ENCODE measurements at places on chromosomes 2 and 18.

- no peak for DNase-seq
Measured at GRCh38 chr18:389658-390357, 110.7 kb downstream of the COLEC12 start.

GRCh38 chr2:119158563-119159347 lies at the start of gene C1QL2:
Gene C1QL2 (minus strand): TSS chr2:119158751. CDS start chr2:119158269, 482 bp downstream.
- DNase-seq: peak; percentile 19

GRCh38 chr2:122652670-122653069 lies 897.2 kb downstream of the TSN start:
- DNase-seq: no peak

DNA sequence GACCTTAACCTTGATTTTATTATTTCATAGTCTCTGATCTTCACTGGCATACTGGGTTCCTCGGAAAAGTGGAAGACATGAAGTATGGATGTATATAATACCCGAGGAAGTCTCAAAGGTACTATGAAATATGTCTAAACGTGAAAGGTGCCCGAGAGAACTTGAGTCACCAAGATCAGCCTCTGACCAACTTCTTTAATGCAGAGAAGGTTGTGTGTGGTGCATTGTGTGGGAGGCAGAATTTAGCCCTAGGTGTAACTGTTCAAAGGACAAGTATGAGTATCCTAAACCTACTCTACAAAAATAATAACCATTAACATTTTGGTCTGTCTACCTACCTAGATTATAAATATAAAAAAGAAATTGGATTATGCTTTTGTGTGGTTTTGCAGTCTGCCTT lies 36.1 kb downstream of the OSBPL6 start:
- no peak for DNase-seq

DNA sequence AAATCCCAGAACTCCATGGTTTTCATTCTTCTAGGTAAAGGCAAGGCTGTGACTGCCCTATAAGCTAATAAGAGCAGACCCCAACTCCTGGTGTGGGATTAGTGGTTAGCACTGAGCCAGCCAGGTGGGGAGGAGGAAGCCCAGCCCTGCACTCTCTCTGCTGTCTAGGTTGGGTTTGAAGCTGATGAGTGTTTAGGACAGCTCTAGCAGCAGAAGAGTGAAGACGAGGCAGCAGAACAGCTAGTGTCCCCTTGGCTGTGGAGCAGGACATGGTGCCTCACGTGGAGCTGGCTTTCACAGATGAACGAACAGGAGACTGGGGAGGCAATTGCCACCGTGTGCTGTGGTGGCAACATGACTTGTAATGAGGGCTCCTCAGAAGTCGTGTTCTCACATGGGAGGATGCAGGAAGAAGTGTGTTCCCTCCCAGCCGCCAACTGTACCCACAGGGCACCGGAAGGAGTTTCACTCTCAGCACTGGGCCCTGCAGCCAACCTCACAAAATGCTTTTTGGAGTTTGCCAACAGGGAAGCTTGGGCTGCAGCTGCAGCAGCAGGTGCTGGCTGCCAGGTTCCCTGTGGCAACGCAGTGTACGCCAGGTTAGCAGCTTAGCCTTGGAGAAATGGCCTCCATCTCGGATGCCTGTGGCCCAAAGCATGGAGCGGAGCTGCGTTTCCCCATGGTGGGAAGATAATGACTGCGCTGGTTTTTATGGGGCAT lies 328.2 kb downstream of the SETBP1 start:
- DNase-seq: peak; percentile 8

DNA sequence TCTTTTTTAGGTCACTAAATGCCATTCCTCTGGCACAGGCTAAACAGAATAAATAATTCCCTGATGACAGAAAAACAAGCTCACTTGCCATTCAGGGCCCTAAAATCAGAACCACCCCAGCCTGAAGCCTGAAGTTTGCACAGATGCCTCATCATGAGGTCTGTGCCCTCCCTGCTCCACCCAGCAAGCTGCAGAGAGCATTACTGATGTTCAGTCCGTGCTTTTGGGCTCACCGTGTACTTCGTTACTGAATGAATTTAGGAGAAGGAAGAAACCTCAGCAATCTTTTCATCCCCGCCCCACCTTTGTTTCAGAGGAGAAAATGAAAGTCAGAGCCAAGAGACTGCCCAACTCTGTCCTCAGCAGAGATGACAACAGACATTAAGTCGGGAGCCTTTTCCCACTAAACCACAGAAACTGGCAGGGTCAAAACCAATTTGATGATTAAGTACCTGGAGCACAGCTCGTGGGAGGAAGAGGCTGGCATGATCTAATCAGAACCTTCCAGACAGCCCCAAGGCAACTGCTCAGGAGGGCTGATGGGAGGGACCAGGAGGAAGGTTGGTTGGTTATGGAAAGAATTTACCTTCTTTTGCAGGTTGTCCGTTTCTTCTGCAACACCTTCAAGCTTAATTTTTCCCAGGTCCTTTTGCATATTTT lies 122.7 kb downstream of the LAMA1 start:
- no peak for DNase-seq

- DNase-seq: no peak
Measured at GRCh38 chr18:39796393-39796792, 2158.6 kb upstream of the PIK3C3 start.

- DNase-seq: no peak
Measured at GRCh38 chr2:222864296-222864695, 3.5 kb downstream of the ACSL3 start.

GRCh38 chr2:132620115-132620514 lies 49.9 kb downstream of the LYPD1 start:
- DNase-seq: no peak

DNA sequence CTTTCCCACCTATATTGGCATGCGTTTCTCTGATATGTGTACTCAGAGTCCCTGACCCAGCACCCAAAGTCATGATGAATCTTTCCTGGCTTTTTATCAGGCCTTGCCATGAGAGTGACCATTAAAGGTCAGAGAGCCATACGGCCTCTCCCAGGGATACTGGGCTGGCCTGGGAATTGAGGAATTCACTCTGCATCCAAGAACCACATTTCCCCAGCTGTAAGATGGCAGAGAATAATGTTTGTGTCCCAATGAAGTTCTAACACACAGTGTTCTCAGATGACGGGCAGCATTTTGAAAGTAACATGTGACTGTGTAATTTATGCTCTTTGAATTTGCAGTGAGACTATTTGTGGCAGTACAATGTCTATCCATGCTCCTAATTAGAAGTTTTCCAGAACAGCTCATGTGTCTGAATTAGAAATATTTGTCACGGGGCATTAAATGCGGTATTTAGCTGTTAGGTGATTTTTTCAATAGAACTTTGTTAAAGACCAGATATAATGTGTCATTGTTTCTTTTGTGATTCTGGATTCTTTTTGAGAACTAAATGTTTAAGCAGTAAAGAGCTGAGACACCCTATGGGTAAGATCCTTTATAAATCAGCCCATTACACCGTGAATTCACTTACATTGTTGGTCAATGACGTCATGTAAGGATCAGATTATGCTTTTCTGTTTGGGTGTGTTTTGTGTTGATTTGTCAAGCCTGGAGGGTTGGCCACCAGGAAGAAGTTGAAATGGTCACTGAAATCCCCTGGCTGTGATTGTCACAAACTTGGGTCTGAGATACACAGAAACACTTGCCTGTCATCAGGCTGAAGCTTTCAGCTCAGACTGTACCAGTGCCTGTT lies 7.3 kb upstream of the SLC3A1 start:
- DNase-seq: no peak

- DNase-seq: no peak
Measured at GRCh38 chr2:197944416-197945096, 140.2 kb downstream of the PLCL1 start.

DNA sequence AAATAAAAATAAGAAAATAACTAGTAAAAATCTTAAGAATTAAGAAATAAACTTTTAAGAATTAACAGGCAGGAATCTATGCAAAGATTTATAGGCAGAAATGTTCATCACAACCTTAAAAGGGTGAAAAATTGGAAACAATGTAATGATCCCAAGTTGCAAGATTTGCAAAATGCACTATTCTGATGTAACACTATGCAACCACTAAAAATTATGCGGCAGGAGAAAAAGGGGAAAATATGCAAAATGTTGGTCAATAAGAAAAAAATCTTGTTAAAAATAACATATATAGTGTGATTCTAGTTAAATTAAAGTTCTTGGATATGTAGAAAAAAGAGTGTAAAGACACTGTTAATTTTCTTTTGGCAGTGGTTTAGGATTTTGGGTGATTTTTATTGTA lies 132.8 kb downstream of the UPP2 start:
- no peak for DNase-seq

- DNase-seq: no peak
Measured at GRCh38 chr18:14959550-14959949, 211.6 kb downstream of the ANKRD30B start.

- no peak for DNase-seq
Measured at GRCh38 chr18:2406544-2406943, 164.8 kb downstream of the METTL4 start.

GRCh38 chr2:71780162-71780561 lies 326.8 kb downstream of the DYSF start:
- DNase-seq: no peak

- no peak for DNase-seq
Measured at GRCh38 chr2:119659601-119660342, 19.2 kb upstream of the TMEM177 start.

GRCh38 chr2:186558512-186559276 lies 31.2 kb upstream of the ITGAV start:
- DNase-seq: no peak

DNA sequence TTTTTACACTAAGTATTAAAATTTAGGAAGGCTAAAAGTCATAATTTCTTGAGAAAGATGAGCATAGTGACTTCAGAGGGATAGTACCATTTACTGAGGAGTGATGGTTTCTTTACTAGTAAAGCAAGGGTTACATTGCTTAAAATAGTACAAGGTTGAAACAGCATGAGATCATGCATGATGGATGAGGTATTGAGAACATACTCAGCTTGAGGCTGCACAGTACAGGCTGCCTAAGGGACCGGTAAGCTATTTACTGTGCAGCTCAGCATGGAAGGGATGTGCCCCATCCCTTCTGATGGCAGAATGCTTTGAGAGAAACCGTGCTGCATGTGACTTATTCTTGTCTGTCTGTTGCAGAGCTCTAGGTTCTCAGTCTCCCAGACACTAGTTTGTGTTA lies 122.1 kb downstream of the EML6 start:
- DNase-seq: no peak

- DNase-seq: no peak
Measured at GRCh38 chr2:10513201-10513600, 65.1 kb upstream of the ODC1 start.

GRCh38 chr2:238397356-238397755 lies 29.4 kb upstream of the ASB1 start:
- DNase-seq: no peak

- no peak for DNase-seq
Measured at GRCh38 chr18:24095976-24096375, 42.9 kb upstream of the CABYR start.

DNA sequence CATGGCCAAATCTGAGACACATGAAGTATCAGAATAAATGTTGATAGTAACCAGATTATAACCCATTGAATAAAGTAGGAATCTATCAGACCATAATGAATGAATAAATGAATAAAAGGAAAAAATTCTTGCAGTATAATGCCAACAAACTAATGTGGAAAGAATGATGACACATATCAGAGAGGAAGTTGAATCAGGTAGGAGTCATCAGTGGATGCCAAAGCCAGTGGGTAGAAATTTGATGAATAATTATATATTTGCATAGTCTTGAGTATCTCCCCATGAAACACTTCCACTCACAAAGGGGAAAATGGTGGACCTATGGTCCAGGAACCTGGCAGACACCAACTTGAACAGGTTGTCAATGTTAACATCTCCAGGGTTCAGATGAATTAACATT lies 68.6 kb downstream of the GALNT3 start:
- no peak for DNase-seq

DNA sequence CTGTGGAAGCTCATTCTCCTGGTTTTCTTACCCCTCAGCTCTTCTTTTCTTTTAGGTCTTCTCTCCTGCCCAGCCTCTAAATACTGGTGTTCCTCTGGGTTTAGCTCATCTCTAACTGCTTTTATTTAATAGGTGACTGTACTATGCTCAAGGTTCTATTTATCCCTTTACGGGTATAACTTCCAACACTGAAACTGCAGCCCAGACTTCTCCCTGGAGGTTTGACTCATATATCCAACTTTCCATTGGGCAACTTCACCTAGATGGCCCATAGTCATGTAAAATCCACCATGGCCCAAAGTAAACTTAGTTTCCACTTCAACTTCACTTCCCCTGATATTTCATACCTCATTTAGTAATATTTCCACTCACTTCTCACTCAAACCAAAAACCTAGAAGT lies 273.1 kb downstream of the PLCL1 start:
- no peak for DNase-seq

DNA sequence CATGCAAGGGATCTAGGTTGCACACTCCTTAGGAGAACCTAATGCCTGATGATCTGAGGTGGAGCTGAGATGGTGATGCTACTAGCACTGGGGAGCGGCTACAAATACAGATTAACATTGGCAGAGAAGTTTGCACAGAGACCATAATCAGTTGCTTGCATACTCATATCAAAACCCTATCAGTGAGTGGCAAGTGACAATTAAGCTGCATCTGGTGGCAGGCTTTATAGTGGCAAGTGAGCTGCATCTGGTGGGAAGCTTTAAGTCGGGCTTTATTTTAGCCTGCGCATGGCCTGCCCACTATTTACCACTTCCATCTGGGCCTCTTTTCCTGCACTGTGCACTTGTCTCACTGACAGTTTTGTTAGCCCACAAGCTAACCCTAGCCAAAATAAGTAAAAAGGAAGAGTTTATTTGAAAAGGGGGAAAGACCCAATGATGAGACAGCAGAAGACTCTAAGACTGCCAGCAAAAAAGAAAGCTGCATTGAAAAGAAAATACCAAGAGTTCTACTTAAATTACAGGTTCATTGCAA lies 140.9 kb upstream of the B3GNT2 start:
- no peak for DNase-seq

- no peak for DNase-seq
Measured at GRCh38 chr2:6214471-6214870, 522.3 kb downstream of the SOX11 start.

DNA sequence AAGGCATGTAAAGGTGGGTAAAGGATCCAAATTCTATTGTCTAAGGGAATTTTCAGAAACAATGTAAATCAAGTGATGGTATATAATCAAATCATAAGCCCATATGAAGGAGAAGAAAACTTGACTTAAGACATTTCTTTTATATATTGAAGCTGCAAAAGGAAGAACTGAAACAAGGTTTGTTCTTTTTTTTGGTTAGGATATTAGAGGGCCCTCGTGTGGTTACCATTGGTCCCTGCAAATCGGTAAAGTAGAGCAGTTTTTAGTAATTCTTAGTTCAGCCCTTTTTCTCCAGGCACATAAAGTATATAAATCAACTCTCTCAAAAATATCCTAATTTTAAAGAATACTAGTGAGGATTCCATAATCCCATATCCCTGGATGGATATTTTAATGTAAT lies 105.6 kb upstream of the STK17B start:
- DNase-seq: no peak

Measured in GM06990 (cell line).